ENCODE measurements at places on chromosomes 1 and 21.
A peak's percentile ranks its signal among the peaks of the same experiment; 100 is the strongest.

GRCh38 chr1:116544588-116545358, 26.1 kb downstream of the CD58 start:
- no peak for DNase-seq

GRCh38 chr1:7322283-7322785, 448.8 kb upstream of the VAMP3 start:
- DNase-seq = no peak

DNA sequence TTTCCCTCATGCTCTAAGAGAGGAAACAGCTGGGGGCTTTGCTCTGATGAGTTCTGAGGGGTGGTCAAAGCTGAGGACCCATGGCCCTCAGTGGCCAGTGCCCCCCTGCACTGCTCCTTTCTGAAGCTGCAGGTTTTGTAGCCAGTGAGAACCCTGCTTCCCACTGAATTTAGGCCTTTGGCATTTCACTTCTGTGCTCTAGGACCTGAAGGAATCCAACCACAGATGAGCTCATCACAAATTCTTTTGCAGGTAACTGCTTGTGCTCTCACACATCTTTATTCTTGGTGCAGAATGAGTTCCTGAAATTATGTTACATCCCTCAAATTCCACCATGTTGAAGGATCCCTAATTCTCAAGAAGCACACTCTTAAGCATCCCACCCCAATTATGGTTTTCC, 248.7 kb upstream of the IRF2BP2 start:
- DNase-seq = no peak

GRCh38 chr1:24111996-24112779, at the start of gene MYOM3:
MYOM3 (minus strand) TSS chr1:24112135; CDS start chr1:24108636, 3,499 bp downstream.
- peak; percentile 53 for DNase-seq

DNA sequence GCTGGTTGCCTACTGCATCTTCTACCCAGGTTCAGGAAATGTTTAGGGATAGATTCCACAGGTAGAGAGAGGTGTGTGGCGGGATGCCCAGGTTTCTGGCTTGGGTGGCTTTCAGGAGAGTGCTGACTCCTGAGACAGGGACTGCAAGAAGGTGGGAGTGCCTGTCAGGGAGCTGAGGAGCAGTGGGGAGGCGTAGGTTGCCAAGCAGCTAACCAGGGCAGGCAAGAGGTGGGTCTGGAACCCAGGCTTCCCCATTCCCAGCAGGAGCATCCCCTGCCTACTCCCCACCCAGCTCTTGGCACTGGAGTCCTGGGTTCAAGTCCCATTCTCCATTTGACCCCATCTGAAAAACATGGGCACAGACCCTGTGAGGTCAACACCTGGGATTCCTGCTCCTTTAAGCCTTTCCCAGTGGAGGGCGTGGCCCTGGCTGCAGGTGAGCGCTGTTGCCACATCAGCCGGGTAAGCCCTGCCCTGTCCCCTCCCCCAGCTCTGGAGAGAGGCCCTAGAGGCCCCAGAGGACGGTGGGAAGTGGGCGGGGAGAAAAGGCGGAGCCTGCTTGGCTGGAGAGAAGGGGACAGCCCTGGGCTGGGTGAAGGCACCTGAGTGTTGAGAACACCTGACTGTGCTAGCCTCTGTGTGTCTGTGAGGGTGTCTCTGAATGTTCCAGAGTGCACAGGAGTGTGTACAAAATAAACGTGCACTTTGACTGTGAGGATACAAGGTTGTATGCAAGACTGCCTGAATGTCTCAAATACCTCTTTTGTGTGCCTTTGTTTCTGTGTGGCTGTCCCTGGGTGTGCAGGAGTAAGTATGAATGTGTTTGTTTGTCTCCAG, 14.0 kb upstream of the SYNC start:
- DNase-seq = peak; percentile 69

GRCh38 chr1:232978091-232978634, 27.8 kb downstream of the NTPCR start:
- no peak for DNase-seq

DNA sequence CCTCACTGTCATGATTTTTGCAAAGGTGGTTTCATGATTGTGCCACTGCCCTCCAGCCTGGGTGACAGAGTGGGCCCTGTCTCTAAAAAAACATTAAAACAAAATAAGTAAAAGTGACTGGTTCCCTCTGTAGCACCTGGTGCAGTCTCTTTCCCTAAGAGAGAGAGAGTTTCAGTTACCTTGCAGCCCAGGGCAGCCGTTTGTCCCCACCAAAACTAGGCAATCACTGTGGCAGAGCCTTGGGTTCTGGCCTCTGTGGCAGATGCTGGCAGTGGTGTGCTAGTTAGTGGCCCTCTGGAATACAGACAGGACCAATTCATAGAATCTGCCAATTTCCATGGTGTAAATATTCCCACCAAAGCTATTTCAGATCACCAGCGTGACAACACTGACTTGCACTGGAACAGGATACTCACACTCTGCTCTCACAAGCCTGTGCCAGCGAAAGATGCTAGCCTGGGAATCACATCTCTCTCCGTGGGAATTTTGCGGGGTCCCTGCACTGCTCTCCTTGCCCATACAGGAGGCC, 108.7 kb downstream of the TLR5 start:
- DNase-seq = no peak

- no peak for DNase-seq
These were observed 415.2 kb upstream of the KAZN start for GRCh38 chr1:14183329-14183728.

DNA sequence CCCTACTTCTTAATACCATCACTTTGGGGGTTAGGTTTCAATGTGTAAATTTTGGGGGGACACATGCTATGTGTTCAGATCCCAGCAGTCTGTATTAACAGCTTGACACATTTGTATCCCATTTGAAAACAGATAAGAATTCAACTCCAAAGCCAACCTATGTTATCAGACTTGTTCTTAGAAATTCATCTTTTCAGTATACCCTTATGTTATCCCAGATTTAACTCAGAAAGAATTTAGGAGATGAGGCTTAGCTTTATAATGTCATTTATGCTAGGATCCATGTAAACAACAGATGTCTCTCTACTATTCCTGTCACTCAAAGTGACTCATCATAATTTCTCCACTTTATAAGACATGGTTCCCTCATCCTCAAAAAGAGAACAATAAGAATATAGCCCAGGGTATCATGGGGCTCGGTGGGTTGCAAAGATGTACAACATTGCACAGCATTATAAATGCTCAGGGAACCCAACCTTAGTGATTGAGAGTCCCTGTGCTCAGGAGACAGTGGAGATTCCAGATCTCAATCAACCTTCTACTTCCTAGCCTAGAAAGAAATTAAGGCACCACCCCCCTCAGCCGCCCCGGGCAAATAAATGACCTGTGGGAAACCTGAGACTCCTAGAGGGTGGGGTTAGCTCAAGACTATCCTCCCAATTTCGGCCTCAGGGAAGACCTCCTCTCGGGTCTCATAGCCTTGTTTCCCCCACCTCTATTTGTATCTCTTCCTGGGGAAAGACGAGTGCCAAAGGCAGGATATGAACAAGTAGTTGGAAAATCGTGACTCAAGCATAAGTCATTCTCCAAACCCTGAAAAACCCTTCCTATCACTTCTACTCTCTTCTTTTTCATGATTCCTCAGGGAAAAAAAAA, 265.1 kb upstream of the CAMK1G start:
- no peak for DNase-seq

DNA sequence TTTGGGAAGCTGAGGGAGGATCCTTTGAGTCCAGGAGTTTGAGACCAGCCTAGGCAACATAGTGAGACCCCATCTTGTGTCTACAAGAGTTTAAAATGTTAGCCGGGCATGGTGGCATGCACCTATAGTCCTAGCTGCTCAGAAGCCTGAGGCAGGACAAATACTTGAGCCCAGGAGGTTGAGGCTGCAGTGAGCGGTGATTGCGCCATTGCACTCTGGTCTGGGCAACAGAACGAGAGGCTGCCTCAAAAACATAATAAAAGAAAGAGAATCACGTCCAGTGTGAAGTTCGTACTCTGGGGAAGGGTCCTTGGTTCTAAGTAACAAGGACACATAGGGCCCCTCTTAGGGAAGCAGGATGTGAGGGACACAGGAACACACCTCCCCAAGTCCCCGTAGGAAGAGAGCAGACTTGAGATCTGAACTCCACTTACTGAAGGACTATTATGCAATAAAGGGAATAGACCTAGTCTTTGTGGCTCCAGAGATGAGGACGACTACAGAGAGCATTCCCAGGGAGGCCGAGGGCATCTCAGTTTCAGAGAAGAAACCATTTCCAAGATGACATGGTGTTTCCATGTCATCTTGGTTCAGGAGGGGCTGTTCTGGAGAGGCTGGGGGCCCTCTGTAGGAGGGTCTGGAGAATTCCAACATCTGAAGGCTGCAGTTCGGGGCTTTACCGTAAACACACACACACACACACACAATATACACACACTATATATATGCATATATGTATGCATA, 10.8 kb upstream of the ENO1 start:
- DNase-seq = no peak

GRCh38 chr1:230866171-230867070, 1.9 kb downstream of the C1orf198 start:
- DNase-seq = no peak

DNA sequence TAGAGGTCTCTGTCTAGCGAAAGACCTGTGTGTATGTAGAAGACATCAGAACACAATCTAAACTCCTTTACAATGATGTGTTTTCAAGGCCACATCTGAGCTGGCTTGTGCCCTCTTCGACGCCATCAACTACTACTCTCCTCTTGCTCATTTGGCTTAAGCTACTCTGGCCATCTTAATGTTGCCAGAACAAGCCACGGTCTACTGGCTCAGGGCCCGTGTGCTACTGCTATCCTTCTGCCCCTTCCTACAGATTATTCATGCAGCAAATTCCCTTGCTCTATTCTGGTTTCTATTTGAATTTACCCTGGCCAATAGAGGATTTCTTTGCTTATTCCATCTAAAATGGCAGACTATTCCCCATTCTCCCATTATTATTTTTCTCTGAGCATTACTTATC, 121.7 kb downstream of the ZZZ3 start:
- no peak for DNase-seq

- no peak for DNase-seq
These were observed 116.4 kb downstream of the USH2A start for GRCh38 chr1:216306830-216307229.
